T47D (cell line): ENCODE measurements at places on chromosomes 2 and 18.

GRCh38 chr2:105641389-105641811, 103.3 kb upstream of the NCK2 start:
- DNase-seq: no peak

- DNase-seq: no peak
These were observed 107.2 kb downstream of the COL6A3 start for GRCh38 chr2:237306787-237307170.

DNA sequence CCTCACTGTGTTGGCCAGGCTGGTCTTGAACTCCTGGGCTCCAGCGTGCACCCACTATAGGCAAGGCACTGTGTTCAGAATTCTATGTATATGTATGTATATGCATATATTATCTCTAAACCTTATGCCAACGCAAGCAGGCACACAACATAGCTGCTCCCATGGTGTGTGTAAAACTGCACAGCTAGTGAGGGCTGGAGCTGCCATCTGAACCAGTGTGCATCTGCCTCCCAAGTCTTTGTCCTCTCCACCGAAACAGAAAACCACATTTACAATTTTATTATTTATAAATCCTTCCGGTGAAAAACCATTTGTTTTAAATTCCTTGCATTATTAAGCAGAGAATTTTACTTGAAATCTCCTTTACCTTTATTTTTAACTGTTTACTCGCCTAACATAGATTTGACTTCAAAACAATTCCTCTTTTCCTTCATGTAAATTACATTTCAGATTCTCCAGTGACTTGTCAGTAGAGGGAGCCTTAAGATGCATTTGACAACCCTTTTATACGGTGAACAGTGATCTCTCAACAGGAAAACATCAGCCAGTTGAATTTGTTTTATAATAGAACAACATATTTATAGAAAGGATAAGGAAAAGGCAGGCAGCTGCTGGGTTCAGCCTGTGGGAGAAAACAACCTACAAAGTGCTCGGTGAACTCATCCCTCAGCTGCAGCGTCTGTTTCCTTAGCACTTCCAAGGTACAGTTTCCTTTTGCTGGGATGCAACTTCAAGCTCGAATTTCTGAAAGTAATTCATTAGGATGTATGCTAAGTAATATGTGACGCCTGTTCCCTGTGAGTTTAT, 101.2 kb downstream of the MYT1L start:
- peak; percentile 36 for DNase-seq

- DNase-seq: no peak
These were observed 40.8 kb upstream of the CLASP1 start for GRCh38 chr2:121690095-121690494.

DNA sequence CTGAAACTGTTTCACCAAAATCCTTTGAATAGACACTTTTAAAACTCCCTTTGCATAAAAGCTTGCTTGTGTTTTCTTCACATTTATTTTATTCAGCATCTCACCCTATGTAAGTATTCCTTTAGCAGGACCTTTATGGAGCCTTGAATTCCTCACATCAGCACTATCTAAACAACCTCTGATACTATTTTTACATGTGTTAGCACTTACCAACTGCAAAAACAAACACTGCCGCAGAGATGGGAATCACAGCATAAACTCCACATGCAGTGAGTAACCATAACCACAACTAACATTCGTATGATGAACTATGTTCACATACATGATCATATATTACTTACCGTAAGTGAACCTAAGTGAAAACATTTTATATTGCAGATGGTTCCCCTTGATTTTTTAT, 15.4 kb downstream of the FBXO15 start:
- no peak for DNase-seq

GRCh38 chr2:218993345-218994315, at the start of gene CRYBA2:
CRYBA2 (minus strand) TSS chr2:218993422; CDS start chr2:218993176, 246 bp downstream.
- no peak for DNase-seq

DNA sequence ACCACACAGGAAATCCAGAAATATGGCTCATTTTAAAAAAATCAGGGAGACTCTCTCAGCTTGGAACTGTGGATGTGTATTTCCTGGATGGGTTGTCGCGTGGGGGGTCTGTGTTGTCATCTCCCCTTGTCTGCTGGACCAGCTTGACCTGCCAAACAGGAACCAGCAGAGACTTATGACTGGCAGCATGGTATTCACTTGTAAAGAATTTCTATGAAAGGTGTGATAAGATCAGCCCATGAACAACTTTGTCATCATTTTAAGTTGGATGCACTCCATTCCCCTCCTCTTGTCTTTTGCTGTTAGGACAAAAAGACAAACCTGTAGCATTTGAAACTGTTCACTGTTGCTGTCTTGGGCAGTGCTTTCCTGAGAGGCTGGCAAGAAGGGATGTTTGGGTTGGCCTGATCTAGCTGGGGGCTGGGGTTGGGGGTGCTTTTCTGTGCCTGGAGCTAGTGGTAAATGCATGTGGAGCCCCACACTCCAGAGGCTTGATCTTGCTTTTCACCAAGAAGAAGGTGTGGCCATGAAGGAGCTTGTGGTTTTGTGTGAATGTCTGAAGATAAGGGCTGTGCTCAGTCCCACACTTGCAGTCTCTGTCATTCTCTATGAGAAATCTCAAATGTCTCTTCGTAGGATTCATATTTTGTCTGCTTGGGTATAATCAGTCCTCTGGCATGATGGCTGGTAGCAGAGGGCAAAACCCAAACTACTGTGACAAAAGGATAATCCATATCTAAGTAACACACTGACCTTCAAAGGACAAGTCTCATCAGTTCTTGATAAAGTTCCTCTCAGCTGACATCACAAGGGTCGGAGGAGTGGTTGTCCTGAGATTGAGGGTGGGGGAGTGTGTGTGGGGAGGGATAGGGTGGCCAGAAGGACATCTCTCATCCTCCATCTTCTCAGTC, 39.0 kb downstream of the RALB start:
- DNase-seq: peak; percentile 91

DNA sequence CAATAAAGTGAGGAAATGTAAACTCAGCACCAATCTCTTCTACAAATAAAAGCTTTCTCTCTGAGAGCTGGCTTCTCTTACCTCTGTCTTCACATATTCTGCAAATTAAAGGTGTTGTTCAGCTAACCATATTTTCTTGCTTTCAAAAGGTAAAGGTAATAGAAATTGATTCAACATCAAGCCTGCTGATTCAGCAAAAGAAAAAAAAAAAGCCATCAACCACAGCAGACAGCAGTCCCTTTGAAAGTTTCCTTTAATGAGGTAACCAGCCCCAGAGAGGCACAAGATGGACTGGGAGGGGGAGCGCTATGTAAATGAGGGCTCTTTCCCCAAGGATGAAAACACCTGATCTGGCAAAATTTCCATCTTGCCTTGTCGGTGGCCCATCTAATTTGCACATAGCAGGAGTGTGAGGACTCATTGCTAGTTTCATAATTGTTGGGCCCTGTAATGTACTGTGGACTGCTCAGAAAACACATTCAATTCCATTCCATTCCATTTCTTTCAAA, 154.9 kb upstream of the SOX11 start:
- DNase-seq: no peak
